HCEC 1CT (cell line): ENCODE measurements at places on chromosomes 1 and 21.

- DNase-seq: no peak
Measured at GRCh38 chr1:203039609-203040512, 13.6 kb downstream of the PPFIA4 start.

DNA sequence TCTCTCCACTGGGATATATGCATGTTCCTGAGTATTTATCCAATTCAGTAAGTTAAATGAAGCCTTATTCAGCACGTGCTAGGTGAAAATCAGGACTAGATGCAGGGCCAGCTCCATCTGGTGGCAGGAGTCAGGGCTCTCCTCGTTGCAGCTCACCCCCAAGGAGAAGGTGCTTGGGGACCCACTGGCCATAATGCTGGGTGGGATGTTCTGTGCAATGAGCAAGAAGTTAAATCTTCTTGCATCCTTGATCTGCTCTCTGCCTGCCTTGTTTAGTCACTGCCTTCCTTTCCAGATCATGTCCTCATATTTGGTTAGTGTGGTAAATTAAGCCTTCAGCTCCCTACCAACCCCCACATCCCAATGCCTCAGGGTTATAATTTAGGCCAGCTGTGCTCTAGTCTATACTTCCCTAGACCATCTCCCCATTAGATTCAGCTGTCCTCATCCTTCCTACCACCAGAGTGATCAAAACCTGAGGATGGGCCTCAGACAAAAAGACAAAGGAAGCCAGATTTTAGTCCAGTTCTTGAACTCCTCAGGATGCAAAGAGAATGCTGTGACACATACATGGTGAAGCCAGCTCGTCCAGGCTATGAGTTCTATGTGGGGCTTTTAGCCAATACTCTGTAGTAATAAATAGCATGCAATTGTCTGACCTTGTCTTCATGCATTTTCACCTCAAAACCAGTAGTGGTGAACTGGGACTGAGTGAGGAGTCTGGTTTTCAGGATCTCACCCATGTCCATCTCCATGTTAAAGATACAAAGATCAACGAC is 55.9 kb downstream of the SEC16B start:
- DNase-seq: peak; percentile 65

GRCh38 chr1:153919876-153920852 is 2.6 kb downstream of the GATAD2B start:
- peak; percentile 11 for DNase-seq

DNA sequence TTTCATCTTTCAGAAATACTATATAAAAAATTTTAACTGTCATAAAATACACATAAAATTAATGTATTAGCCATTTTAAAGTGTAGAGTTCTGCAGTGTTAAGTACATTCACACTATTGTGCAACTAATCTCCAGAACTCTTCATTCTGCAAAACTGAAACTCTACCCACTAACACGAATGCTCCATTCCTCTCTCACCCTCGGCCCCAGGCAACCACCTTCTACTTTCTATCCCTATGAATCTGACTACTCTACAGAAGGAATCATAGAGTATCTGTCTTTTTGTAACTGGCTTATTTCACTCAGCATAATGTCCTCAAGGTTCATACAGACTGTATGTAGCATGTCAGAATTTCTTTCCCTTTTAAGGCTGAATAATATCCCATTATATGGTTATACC is 43.4 kb downstream of the LTN1 start:
- no peak for DNase-seq

DNA sequence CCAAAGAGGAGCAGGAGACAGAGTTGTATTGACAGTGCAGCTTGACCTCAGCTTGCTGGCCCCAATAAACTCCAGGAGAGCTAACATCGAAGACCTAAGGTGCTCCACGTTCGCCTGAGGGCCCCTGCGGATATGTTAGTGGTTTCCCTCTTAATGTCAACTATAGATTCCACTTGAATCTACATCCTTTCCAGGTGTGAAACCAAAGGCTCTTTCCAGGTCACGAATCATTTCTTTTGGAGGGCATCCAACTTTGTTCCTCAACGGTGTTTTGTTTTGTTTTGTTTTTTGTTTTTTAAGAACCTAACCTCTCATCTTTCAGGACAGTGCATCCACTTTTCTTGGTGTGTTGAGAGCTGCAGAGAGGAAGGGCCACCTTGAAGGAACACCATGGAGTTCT is 267.6 kb upstream of the SGIP1 start:
- no peak for DNase-seq

GRCh38 chr21:29187944-29188343 is 57.5 kb downstream of the MAP3K7CL start:
- DNase-seq: peak; percentile 92

DNA sequence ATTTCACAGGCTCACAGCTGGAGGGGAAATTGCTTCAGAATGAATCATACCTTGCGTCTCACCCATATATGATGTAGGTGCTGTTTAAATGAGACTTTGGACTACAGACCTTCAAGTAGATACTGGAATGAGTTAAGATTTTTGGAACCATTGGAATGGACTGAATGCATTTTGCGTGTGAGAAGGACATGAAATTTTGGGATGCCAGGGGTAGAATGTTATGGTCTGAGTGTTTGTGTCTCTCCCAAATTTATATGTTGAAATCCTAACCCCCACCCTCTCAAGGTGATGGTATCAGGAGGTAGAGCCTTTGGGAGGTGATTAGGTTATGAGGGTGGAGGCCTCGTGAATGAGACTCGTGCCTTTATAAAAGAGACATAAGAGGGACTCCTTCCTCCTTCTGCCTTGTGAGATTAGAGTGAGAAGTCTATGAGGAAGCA is 41.4 kb downstream of the KCNK1 start:
- DNase-seq: no peak

DNA sequence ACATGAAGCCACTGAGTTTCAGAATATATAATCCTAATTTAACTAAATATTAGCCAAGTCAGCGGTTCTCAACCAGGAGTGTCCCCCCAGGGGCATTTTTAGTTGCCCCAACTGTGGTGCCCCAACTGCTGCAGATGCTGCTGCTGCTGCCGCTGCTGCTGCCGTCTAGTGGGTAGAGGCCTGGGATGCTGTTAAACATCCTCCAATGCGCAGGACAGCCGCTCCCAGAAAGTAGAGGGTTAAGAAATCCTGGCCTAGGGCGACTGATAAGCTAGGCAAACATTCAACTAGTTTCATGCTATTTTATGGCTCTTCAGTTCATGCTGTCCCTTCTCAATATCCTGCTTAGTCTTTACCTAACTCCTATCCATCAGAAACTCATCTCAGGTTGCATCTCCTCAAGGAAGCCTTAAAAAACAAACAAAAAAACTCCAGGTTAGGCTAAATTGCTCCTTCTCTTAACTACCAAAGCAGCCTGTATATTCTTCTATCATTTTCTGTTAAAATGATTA is 9.9 kb upstream of the DCAF6 start:
- DNase-seq: no peak

DNA sequence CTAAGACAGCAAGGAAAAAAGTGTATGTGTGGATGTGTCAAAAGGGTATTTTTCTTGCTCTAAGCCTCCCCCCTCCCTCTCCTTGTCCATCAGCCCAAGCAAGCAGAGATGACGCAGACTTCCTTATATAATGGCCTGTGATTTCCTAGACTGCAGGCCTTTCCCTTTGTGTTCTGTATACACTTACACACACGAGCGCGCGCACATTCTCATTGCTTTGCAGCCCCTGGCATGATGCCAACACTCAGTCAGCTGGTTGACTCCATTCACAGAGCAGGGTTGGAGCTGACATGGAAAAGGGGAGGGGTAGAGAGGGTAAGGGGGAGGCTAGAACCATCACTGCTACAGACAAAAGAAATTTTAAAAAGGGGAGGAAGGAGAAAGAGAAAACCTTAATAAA is 41.8 kb downstream of the GATAD2B start:
- peak; percentile 86 for DNase-seq

GRCh38 chr1:19765623-19766022 is 34.1 kb downstream of the TMCO4 start:
- DNase-seq: peak; percentile 93

DNA sequence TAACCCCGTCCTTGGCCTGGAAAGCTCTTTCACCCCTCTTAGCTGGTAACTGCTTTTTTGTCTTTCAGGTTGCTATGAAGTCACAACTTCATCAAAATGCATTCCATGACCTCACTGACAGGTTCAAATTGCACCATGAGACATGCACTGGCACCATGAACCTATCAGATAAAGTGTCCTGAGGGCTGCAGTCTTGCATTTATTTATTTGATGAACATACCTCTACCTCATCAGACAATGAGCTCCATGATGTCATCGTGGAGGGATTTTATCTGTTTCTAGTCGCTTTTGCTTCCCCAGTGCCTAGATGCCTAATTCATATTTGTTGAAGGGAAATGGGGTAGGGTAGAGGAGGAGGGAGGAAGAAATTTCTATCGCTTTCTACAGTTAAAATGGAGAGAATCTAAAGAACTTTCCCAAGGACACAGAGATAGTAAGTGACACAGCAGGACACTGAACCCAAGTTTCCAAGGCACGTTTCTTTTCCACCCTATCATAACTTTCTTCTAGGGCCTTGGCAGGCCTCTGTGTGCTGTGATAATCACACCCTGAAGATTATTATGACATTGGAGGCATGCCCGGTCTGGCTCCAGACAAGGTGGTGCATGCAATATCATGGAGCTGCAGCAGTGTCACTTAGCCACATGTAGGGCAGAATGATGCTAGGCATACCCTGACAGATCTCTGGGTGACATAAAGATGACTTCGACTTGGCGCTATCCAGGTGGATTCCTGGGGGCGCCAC is 69.5 kb downstream of the CD58 start:
- DNase-seq: no peak

DNA sequence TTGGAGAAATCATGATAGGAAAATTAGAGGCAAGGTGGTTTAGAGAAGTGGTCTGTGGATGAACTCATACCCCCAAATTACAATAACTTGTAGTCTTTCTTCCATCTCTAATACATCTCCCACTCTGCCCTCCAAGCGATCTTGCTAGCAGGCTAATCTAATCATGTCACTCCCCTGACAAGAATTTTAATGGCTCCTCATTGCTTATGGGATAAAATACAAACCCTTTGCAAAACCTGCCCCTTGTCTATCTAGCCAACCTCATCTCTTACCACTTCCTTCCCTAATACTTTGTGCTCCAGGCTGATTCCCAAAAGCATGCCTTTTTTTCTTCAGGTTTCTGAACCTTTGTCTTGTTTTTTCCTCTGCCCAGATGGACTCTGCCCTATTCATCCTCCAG is 71.3 kb upstream of the LRRN2 start:
- no peak for DNase-seq

GRCh38 chr1:171352554-171352953 is 38.6 kb downstream of the FMO4 start:
- DNase-seq: no peak

- peak; percentile 56 for DNase-seq
Measured at GRCh38 chr1:79193211-79194079, 186.9 kb upstream of the ADGRL4 start.

DNA sequence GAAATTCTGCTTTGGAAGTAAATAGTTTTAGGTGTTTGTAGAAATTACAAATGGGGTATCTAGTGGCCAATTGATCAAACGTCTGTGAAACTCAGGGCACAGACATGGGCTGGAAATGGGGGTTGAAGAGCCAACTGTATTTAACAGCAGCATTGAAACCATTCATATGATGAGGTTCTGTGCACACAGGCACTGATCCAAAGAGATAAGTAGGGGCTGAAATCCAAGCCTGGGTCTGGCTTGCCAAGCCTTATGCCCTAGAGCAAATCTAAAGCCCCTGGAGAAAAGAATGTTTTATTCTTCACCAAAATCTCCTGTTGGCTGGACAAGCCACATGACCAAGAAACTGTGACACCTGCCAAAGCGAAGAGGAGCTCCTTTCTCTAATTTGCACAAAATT is 67.6 kb upstream of the ST6GALNAC5 start:
- no peak for DNase-seq

GRCh38 chr1:25369241-25369640 is 31.1 kb downstream of the TMEM50A start:
- no peak for DNase-seq

DNA sequence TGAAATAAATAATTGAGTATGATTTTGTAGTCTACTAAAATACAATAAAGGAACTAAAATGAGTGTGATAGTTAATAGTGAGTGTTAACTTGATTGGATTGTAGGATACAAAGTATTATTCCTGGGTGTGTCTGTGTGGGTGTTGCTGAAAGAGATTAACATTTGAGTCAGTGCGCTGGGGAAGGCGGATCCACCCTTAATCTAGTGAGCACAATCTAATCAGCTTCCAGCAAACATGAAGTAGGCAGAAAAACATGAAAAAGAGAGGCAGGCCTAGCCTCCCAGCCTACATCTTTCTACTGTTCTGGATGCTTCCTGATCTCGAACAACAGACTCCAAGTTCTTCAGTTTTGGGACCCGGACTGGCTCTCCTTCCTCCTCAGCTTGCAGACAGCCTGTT is 1716.6 kb downstream of the MRPL39 start:
- no peak for DNase-seq

GRCh38 chr1:201281573-201281972 is 1.7 kb upstream of the PKP1 start:
- DNase-seq: no peak

DNA sequence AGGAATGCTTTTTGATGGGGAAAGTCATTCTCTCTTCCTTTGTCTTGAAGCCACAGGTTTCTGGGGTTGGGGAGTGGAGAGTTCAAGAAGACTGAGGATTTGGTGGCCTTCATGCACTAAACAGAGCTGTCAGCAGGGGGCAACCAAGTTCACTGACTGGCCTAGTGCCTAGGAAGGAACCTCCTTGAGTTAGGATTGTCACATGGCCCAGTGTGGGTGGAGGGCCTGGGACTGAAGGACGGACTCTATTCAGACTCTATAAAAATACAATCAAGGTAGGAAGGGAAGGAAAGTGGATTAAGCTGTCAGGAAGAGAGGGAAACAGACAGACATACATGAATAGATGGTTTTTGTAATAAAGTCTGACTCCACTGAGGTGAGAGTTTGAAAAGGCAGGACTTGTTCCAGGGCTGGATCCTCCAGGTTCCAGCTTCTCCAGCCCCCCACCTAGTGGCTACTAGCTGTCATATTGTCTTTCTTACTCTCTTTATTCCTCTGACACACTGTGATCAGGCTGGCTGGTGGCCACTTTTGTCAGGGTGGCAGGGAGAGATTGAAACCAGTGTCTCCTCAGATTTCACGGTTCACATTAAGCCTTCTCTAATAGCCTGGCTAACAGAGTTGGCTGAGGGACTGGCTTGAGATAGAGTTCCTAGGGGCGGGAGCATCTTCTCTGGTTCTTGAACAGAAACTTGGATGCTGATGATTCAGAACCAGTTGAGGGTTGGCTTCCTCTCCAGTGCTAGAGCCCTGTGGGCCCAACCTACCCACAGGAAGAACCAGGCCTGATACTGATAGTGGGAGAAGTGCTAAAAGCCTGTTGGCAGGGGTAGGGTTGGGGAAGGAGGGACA is 4.1 kb upstream of the SH3BGRL3 start:
- DNase-seq: peak; percentile 88

GRCh38 chr1:36642802-36643201 is 160.1 kb upstream of the CSF3R start:
- DNase-seq: no peak
